ENCODE measurements at places on chromosomes 4 and X.

- DNase-seq, result no peak
Observed at GRCh38 chr4:96566755-96567154, 726.9 kb downstream of the PDHA2 start.

DNA sequence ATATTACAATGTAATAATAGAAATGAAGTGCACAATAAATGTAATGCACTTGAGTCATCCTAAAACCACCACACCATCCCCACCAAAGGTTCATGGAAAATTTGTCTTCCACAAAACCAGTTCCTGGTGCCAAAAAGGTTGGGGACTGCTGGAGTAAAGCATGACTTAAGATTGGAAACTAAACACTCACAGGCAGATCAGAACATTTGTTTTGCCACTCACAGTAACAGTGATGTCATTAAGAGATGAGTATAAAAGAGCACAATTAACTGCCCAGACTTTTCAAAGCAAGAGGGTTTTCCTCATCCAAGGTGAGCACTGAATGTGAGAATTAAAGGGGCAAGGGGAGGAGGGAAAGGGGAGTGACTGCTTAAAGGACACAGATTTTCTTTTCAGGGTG lies 35.6 kb downstream of the MAP7D3 start:
- DNase-seq, result no peak

DNA sequence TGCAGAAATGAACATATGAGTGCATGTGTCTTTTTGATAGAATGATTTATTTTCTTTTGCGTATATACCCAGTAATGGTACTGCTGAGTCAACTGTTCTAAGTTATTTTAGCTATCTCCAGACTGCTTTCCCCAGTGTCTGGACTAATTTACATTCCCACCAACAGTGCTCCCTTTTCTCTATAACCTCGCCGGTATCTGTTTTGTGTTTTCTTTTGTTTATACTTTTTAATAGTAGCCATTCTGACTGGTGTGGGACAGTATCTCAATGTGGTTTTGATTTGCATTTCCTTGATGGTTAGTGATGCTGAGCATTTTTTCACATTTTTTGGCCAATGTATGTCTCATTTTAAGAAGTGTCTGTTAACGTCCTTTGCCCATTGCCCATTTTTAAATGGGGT lies 218.6 kb upstream of the KCNIP4 start:
- DNase-seq, result no peak

DNA sequence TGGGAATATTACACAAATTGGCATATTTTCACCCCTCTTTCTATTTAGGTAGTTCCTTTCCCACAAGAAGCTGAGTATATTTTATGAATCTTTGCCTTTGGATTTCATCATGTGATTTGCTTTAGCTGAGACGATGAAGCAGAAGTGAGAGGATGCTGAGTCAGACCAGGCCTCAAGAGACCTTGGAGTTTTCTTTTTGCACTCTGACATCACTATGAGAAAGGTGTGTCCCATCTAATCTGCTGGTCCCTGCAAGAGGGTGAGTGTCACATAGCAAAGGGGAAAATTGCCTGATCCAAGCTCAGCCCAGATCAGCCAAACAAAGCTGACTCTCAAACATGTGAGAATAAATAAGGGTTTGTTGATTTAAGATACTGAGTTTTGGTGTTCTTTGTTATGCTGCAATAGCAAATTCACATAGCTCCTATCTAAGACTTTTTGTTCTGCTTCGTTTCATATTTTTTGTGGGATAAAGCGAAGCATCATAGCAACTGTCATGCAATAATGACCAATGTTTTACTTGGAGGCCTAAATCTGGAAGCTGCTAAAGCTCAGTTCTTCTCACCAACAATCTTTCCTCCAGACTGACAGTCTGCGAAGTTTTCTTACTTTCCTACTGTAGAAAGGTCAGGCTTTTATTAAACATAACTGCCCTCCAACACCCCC lies 176.9 kb downstream of the PDHA2 start:
- DNase-seq, result no peak
